COLO829 (cell line): ENCODE measurements at places on chromosomes 2 and 18.

DNA sequence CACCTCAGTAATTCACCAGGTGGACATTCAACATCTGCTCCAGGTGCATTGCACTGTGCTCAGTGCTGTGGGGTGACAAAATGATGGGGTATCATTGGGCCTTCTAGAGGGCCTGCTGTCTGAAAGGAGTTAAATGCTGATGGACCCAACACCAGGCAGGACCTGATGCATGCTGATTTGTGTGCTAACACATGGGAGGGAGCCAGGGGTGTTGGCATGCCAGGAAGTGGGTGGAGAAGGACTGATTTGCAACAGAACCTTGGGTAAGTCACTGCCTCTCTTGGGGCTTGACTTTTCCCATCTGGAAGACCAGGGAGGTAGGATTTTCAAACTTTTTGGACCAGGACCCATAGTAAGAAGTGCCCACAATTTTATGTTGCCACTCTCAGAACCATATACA is 57.9 kb upstream of the CXCR4 start:
- DNase-seq: no peak

GRCh38 chr2:15798701-15799431 is 141.5 kb upstream of the MYCN start:
- DNase-seq: no peak

DNA sequence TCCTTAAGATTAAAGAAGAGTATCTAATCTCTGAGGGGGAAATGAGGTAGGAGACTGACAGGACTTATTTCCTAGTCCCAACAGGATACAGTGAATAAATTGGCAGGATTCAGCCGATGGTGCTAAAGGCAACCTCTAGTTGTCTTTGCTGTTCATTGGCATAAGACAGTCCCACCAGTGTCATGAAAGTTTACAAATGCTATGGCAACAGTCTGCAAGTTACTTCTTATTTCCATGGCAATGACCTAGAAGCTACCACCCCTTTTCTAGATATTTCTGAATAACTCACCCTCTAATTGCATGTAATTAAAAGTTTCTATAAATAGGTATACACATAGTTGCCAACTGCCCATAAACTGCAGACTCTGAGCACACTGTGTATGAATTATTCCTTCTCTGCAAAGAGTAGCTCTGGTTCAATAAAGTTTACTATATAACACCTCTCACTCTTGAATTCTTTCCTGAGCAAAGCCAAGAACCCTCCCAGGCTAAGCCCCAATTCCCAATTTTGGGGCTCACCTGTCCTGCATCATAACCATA is 172.7 kb upstream of the LRATD1 start:
- no peak for DNase-seq

DNA sequence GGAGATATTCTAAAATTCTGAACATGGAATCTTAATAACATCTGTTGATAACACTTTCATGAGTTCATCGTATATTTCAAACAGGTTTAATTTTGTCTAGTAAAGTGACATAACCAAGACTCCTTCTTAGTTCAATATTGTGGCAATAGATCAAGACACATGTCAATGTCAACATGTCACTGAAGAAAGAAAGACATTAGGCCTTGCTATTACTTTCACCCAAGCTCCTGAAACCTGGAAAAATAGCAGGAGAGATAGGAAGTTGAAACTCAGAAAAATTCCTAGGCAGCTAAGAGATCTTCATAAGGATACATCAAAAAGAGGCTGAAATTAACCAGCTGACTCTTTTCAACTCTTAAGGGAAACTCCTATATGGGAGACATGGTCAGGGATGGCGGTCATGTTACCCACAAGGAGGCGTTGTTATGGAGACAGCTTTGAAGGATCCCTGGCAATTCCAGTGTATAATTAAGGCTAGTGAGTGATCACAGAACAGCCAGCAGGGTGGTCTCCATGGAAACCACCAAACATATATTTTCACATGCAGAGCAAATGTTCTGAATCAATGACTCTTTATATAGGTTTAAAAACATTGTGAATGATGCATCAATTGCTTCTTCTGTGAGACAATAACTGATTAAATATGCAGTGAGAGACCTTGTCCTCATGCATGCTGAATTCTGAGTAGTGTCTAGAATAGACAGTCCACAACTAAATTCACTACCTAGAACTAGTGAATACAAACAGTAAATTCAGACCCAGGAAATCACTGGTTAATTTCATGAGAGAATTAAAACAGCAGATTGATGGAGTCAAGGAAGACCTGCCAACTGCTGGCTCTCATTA is 115.3 kb upstream of the RIOK3 start:
- peak; percentile 40 for DNase-seq

DNA sequence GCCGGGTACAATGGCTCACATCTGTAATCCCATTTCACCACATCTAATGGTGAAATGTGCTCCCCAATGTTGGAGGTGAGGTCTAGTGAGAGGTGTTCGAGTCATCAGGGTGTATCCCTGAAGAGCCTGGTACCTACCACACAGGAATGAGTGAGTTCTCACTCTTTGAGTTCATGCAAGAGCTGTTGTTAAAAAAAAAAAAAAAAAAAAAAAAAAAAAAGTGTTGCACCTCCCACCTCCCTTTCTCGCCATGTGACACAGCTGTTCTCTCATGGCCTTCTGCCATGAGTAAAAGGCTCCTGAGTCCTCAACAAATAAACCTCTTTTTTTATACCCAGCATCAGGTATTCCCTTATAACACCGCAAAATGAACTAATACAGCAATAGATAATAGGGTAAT is 106.3 kb downstream of the C2orf74 start:
- no peak for DNase-seq

DNA sequence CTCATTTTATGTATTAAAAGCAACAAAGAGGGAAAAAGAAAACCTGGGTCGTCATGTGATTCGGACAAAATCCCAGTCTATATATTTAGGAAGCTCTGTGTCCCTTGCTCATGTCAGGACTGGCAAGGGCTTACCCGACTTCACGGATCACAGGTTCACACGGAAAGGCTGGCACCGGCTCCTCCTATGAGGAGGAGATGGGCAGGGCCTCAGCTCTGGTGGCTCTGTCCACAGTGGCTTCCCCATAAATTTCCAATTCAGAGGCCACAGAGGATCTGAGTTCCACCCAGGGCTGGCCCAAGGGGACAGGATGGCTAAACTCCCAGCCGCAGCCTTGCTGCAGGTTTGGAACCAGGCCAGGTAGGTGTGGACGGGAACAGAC is 186.8 kb downstream of the BCL2 start:
- DNase-seq: no peak

- DNase-seq: no peak
Observed at GRCh38 chr18:46452820-46453219, 204.2 kb downstream of the LOXHD1 start.

DNA sequence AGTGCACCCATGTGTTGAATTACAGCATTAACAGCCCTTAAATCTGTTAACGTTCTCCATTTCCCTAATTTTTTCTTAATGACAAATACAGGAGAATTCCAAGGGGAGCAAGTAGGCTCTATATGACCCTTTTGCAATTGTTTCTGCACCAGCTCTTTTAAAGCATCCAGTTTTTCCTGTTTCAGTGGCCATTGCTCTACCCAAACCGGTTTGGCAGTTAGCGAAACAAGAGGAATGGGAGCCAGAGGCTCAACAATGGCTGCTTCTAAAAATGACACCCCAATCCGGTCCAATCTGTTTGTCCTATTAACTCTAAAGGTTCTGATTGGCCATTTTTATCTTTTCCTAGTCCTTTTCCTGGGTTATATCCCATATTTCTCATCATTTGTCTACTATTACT is 15.1 kb upstream of the SUCLG1 start:
- DNase-seq: no peak

GRCh38 chr2:72924353-72925240 is 7.3 kb downstream of the EMX1 start:
- no peak for DNase-seq

GRCh38 chr2:42598656-42599055 is 30.2 kb downstream of the MTA3 start:
- DNase-seq: no peak

DNA sequence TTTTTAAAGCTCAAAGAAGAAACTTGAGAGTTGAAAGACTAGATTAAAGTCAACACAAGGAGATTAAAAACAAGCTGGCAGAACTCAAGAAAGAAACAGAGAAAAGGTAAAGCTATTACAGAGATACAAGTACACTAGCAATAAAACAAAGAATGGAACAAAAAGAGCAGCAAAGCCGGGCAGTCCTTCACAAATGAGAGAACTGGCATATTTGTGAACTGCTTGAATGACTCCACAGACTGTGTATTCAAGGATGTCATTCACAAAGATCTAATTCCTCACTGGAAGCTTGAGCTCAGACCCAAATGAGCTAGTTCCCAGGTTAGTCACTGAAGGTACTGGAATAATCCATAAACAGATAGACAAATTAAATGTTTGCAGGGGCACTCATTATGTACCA is 318.0 kb downstream of the MYCN start:
- no peak for DNase-seq

GRCh38 chr2:4047961-4048891 is 344.9 kb downstream of the DCDC2C start:
- no peak for DNase-seq

DNA sequence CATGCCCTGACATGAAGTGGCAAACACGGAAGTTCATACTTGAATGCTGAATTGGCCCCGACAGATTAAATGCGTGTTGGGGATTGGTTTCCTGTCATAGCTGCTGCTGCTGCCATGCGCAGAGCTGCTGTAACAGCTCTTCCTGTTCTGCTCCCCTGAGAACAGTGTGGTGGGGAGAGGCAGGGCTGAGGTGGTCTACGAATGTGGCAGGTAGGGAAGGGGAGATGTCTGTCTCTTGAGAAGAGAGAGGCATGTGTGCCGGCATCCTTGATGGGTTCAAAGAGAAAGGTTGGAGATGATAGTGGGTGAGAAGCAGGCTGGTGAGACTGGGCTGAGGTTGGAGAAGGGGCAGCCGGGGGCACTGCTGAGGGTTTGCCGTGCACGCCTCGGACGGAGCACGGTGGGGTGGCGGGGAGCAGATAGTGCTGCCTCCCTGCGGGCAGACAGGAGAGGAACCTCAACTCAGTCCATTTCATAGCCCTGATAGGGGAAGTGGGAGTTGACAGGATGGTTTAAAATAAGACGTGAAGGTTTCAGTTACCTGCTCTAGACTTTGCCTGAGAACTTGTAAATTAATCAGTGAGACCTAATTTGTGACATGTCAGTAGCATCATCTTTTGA is 46.1 kb downstream of the TMEM185B start:
- no peak for DNase-seq

GRCh38 chr2:27977731-27978312 is 87.3 kb downstream of the BABAM2 start:
- no peak for DNase-seq

DNA sequence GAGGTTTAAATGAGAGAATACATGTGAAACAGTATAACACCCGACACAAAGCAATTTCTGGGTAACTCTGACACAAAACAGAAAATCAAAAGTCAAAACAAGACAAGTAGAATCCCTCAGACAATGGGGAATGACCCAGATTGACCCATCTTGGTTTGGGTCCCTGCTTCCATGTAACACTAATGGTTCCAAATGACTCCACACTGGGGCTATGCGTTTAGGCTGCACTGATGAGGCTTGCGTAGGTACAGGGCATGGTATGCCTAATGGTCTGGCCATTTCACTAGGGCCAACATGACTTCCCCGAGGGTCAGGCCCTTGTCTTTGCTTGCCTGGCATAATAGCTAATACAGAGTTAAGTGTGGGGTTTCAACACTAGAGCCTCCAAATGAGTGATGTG is 27.2 kb upstream of the NFE2L2 start:
- DNase-seq: no peak

DNA sequence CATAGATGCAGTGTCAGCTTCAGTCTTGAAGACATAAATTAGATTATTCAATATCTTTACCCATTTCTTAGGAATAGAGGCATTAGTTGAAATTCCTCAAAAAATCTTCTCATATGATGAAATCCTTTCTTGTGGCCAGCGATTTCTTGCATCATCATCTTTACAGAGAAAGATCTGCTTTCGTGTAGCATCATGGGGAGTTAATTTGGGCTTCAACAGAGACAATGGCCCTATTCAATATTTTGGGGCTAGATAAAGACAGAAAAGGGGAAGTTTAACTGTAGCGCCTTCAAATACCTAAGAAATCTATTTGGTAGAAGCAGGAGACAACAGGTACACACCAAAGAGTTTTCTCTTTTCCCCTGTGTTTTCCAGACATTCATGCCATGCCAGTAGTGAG is 73.8 kb downstream of the TGFA start:
- DNase-seq: no peak

GRCh38 chr2:119231975-119232665 is 8.5 kb downstream of the STEAP3 start:
- no peak for DNase-seq

DNA sequence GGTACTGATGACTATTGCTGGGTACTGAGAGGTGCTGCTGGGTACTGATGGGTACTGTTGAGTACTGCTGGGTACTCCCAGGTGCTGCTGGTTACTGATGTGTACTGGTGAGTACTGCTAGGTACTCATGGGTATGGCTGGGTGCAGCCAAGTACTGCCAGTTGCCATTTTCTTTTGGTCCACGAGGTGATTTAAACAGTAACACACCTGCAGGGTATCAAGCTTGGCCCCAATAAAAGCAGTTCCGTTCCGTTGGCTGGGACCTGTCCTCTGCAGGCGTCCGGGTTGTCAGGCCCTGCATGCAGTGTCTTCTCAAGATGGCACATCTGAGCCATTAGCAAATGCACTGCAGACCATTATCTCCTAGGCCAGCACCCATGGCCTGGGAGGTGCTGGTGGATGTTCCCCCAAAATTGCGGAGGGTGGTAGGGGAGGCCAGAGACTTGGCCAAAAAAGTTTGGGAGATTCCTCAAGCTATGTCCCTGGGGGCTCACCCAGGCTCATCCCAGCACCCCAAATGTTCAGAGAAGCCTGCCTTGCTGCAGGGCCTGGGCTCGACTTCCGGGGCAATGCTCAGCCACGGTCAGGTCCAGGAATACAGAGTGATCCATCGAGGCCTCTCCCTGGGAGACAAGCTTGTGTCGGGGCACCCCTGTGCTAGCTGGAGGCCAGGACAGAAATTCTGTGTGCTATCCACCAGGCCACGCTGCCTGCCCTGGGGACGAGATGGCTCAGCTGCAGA is 165.2 kb downstream of the TWIST2 start:
- no peak for DNase-seq

- DNase-seq: no peak
Observed at GRCh38 chr2:128770143-128771085, 451.7 kb upstream of the HS6ST1 start.

- DNase-seq: no peak
Observed at GRCh38 chr2:202149155-202149762, 76.2 kb downstream of the KIAA2012 start.

GRCh38 chr18:53018791-53019190 is 678.8 kb downstream of the DCC start:
- no peak for DNase-seq

- DNase-seq: no peak
Observed at GRCh38 chr18:36697905-36698304, 130.9 kb downstream of the TPGS2 start.

GRCh38 chr2:227706859-227707258 is 11.0 kb downstream of the SLC19A3 start:
- DNase-seq: no peak

DNA sequence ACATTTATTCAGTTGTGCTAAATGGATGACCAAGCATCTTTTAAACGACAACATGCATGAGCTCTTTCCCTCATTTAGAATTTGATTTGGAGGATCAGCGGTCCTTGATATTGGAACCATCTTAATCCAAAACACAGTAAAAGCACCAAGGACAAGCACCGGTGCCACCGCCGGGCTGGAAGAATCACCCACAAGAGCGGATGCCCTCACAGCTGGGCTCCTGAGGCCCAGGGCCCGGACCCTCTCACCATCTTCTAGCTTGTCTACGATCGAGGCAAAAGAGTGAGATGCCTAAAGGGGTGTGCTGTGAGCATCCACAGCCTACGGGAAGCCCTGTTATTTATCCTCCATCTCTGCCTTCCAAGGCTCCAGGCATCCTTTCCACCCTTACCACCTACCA is 129.5 kb downstream of the ZNF516 start:
- no peak for DNase-seq

- no peak for DNase-seq
Observed at GRCh38 chr2:37855283-37856041, 69.6 kb upstream of the RMDN2 start.
